Adipocyte (in vitro differentiated cells): ENCODE measurements at places on chromosomes 11 and 22.

DNA sequence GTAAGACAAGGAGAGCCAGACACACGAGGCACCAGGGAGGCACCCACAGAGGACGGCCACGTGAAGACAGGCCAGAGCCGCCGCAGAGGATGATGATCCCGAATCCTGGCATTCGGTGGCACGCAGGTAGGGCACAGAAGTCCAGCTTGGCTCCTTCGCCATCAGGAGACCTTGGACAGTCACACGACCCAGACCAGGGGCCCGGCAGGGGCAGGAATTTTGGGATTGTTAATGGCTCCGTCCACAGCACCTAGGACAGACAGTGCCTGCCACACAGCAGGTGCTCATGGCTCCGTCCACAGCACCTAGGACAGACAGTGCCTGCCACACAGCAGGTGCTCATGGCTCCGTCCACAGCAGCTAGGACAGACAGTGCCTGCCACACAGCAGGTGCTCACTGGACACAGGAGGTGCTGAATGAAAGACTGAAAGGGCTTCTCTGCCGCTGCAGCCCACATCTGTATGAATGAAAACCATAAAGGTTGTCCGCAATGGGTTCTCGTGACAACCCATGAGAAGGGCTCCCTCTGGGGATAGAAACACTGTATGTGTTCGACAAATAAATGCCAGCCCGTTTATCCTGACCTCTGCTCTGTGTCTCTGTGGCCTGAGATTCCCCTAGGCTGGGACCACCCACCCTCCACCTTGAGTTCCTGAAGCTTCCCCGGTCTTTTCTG lies 341.6 kb downstream of the CTTN start:
- DNase-seq, result peak; percentile 2

DNA sequence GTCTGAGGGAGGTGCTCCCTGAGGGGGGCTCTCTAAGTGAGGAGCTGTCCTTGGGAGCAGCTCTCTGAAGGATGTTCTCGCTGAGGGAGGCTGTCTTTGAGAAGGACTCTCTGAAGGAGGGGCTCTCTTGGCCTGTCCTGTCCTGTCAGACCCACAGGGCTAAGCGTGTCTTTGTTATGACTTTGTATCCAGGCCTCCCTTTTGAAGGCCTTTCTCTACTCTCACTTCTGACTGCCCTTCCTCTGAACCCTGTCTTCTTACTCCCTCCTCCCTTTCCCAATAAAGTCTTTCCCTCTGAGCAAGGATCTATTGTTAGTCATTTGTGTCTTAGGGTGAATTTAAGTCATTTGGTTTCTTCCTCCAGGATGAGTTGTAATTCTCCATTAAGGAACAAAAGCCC lies 330.1 kb upstream of the PLET1 start:
- DNase-seq, result no peak

GRCh38 chr11:2319791-2320472 lies 18.1 kb downstream of the TSPAN32 start:
- no peak for DNase-seq

DNA sequence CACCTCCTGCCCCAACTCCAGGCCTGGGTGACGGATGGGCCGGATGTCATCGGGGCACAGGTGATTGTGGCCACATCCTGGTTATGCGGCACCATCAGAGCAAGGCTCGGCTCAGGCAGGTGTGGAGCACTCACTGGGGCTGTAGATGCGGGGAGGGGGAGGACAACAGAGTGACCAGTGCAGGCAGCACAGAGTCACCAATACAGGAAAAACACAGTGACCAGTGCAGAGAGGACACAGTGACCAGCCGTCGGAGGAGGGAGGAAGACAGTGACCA lies 209.1 kb downstream of the BRD1 start:
- no peak for DNase-seq

DNA sequence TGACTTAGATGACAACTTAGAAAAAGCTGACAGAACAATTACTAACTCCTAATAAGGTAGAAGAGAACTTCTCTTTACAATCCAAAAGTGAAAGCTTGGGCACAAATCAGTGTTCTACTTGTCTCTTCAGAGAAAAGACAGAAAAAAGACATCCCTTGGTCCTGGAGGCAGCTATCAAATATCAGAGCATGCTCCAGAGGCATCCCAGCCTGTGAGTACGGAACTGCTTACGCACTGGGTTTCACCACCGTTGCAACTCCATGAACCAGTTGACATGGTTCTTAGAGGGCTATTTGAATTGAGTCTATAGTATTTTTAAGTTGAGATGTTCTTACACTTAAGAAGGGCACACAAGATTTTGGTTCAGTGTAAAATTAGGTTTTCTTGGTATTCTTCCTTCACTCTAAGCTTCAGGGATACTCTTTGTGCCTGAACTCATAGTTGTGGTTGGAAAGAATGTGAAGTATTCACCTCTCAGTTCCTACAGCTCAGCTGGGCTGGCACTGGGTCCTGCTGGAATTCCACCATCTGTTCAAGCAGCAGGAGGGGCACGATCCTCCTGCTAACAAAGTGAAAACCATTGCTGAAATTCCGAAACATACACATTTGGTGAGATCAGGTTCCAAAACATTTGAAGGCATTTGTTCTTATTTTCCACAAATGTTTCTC lies 6.3 kb downstream of the AKIP1 start:
- DNase-seq, result peak; percentile 93

- DNase-seq, result no peak
Observed at GRCh38 chr11:18485913-18486528, 30.4 kb downstream of the LDHAL6A start.
